ENCODE measurements at places on chromosomes 12 and 14. TPM values are rescaled to one million over a fixed set of nuclear protein-coding genes. Genes with fewer than 3 reads are reported as not detected.

The BDKRB2 gene
- 0.29 TPM for total RNA-seq

The ARHGAP9 gene
- not detected for total RNA-seq

- peaks cover 36% of the 10 kb centered on the region for H3K4me1 ChIP-seq
- H3K27me3 ChIP-seq = no peaks in the 10 kb centered on the region
- no peak overlapping the region for H3K4me3 ChIP-seq
These were observed 808 bp downstream of the ACIN1 start for GRCh38 chr14:23093991-23094665.

DNA sequence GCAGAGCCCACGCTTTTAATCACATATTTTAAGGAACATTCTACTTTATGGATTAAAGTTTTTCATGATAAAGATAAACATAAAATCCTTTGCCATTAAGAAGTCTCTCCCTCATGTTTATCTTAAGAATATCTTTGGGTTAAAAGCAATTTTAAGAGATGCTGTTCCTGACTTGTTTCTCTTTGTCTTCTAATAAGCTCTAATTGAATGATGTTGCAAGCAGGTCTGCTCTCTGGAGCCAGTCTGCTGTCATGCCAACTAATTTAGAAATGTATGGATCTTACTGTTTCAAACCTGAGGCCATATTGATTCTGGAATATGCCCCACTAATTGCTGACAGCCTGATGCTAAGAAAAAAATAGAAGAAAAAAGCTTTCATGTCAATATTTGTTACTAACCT is 173.6 kb downstream of the TTC8 start:
- H3K4me1 ChIP-seq = peaks cover 11% of the 10 kb centered on the region
- no peaks in the 10 kb centered on the region for H3K36me3 ChIP-seq
- H3K27me3 ChIP-seq = no peaks in the 10 kb centered on the region
- H3K4me3 ChIP-seq = no peak overlapping the region

GRCh38 chr14:56002876-56003625 is 115.2 kb upstream of the PELI2 start:
- H3K27ac ChIP-seq = no peak overlapping the region
- peaks cover 25% of the 10 kb centered on the region for H3K4me1 ChIP-seq
- DNase-seq = no peak
- no peaks in the 10 kb centered on the region for H3K27me3 ChIP-seq
- peaks cover 1% of the 10 kb centered on the region for H3K36me3 ChIP-seq

Data from chondrocyte (in vitro differentiated cells).